Muscle of leg (tissue), 16 donors: ENCODE measurements at places on chromosomes 1 and 21. TPM values are rescaled to one million over a fixed set of nuclear protein-coding genes. Genes with fewer than 3 reads are reported as not detected.

Gene COL9A2
- 4.8 TPM for polyA plus RNA-seq

GRCh38 chr1:244254467-244254866 lies 197.2 kb downstream of the ADSS2 start:
- no peak overlapping the region for H3K27ac ChIP-seq
- no peaks in the 10 kb centered on the region for H3K27me3 ChIP-seq
- no peaks in the 10 kb centered on the region for H3K4me1 ChIP-seq
- DNase-seq, result peak; percentile 50

Gene CYP4A22
- not detected for polyA plus RNA-seq

GRCh38 chr1:230515451-230516145 lies 89.5 kb upstream of the PGBD5 start:
- H3K27ac ChIP-seq, result no peak overlapping the region
- H3K36me3 ChIP-seq, result no peaks in the 10 kb centered on the region
- H3K4me1 ChIP-seq, result peaks cover 15% of the 10 kb centered on the region
- no peak for DNase-seq
- no peaks in the 10 kb centered on the region for H3K27me3 ChIP-seq

- no peak overlapping the region for H3K27ac ChIP-seq
- H3K4me1 ChIP-seq, result no peaks in the 10 kb centered on the region
- DNase-seq, result no peak
- no peaks in the 10 kb centered on the region for H3K36me3 ChIP-seq
Observed at GRCh38 chr1:143672983-143673382, 298.8 kb downstream of the FAM72C start.

DNA sequence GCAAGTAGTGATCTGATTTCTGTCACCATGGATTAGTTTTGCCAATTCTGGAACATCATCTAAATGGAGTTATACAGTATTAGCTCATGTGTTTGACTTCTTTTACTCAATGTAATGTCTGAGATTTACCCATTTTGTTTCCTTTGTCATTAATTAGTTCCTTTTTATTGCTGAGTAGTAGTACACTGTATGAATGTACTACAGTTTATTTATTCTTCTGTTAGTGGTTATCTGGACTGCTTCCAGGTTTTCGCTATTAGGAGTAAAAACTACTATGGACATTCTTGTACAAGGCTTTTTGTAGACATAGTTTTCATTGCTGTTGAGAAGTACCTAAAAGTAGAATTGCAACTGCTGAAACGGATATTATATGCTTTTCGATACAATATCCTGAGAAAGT lies 14.1 kb downstream of the SUCO start:
- no peaks in the 10 kb centered on the region for H3K27me3 ChIP-seq
- peak; percentile 24 for DNase-seq
- H3K4me1 ChIP-seq, result no peaks in the 10 kb centered on the region
- no peak overlapping the region for H3K27ac ChIP-seq
- no peak overlapping the region for H3K4me3 ChIP-seq
- no peaks in the 10 kb centered on the region for H3K36me3 ChIP-seq

GRCh38 chr1:241532864-241533263 lies 686 bp downstream of the KMO start:
- H3K27ac ChIP-seq, result no peak overlapping the region
- no peaks in the 10 kb centered on the region for H3K4me1 ChIP-seq
- no peak overlapping the region for H3K4me3 ChIP-seq
- no peak for DNase-seq

Gene GPR153
- polyA plus RNA-seq, result 21.3 TPM

Gene DMBX1
- polyA plus RNA-seq, result not detected

- DNase-seq, result no peak
- H3K27me3 ChIP-seq, result no peaks in the 10 kb centered on the region
- H3K4me3 ChIP-seq, result no peak overlapping the region
- no peak overlapping the region for H3K27ac ChIP-seq
- H3K4me1 ChIP-seq, result no peaks in the 10 kb centered on the region
Observed at GRCh38 chr1:195946500-195946899, 661.7 kb downstream of the KCNT2 start.

- no peak overlapping the region for H3K27ac ChIP-seq
- H3K4me1 ChIP-seq, result no peaks in the 10 kb centered on the region
- no peaks in the 10 kb centered on the region for H3K27me3 ChIP-seq
- H3K36me3 ChIP-seq, result no peaks in the 10 kb centered on the region
- no peak overlapping the region for H3K4me3 ChIP-seq
- peak; percentile 23 for DNase-seq
Observed at GRCh38 chr21:20802631-20803260, 195.5 kb upstream of the NCAM2 start.

DNA sequence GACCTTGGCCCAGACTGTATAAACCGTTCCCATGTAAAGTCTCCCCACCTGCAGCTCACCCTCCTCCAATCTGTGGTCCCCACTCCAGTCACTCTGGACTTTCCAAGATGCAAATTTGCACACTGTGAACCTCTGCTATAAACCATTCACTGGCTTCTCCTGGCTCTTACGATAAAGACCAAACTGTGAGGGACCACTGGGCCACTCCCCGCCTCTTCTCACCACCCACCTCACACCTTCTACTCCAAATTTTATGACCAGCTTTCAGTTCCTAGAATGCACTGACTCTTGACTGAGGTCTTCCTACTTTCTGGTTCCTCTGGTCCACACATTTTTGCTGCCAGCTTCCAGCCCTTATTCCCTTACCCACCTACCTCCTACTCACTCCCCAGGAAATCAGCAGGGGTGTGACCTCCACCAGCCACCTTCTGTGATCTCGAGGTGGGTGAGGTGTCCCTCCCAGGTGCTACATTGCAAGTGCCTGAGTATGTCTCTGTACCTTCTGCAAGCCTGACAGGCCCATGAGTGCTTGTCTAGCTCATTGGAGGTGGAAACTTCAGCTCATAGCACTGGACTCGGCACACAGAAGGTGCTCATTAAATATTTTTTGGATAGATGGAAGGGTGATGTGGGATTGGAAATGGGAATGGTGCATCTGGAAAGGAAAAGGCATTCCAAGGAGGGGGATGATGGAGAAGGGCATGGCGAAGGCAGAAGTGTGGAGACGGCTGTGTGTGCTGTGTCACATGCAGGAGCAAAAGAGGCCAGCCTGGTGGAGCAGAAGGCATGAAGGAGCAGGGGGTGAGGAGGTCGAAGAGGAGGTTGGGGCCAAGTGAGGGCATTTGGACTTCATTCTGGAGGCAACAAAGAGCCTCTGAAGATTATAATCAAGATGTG lies 15.6 kb upstream of the CSF1 start:
- no peaks in the 10 kb centered on the region for H3K36me3 ChIP-seq
- peaks cover 19% of the 10 kb centered on the region for H3K27me3 ChIP-seq
- H3K4me1 ChIP-seq, result peaks cover 43% of the 10 kb centered on the region
- no peak overlapping the region for H3K4me3 ChIP-seq
- no peak for DNase-seq
- H3K27ac ChIP-seq, result no peak overlapping the region

DNA sequence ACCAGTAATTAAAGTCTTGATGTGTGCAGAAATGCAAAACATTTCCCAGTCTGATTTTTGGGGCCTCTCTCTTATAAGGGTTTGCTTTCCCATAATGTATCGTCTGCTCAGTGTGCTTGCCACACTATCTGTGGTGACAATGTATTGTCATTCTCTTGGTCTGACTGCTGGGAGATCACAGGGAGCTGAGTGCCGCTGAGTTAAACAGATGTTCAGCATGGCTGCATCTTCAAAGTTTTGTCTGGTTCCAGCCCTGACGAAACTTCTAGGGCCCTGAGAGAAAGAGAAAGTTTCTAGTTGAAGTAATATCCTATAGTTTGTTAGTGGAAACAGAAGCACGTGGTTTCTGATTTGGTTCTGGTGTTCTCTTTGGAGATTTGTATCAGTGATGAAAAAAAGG lies 42.6 kb downstream of the DNM3 start:
- no peaks in the 10 kb centered on the region for H3K36me3 ChIP-seq
- H3K27me3 ChIP-seq, result no peaks in the 10 kb centered on the region
- DNase-seq, result no peak
- H3K4me1 ChIP-seq, result no peaks in the 10 kb centered on the region

- H3K27me3 ChIP-seq, result peaks cover 3% of the 10 kb centered on the region
- H3K4me3 ChIP-seq, result no peak overlapping the region
- H3K27ac ChIP-seq, result no peak overlapping the region
- no peaks in the 10 kb centered on the region for H3K36me3 ChIP-seq
Observed at GRCh38 chr1:11573116-11573692, 81.0 kb downstream of the FBXO2 start.

Gene NPR1
- 14.6 TPM for polyA plus RNA-seq

Gene OR2G6
- polyA plus RNA-seq, result not detected

Gene SHISA4
- 88.4 TPM for polyA plus RNA-seq

DNA sequence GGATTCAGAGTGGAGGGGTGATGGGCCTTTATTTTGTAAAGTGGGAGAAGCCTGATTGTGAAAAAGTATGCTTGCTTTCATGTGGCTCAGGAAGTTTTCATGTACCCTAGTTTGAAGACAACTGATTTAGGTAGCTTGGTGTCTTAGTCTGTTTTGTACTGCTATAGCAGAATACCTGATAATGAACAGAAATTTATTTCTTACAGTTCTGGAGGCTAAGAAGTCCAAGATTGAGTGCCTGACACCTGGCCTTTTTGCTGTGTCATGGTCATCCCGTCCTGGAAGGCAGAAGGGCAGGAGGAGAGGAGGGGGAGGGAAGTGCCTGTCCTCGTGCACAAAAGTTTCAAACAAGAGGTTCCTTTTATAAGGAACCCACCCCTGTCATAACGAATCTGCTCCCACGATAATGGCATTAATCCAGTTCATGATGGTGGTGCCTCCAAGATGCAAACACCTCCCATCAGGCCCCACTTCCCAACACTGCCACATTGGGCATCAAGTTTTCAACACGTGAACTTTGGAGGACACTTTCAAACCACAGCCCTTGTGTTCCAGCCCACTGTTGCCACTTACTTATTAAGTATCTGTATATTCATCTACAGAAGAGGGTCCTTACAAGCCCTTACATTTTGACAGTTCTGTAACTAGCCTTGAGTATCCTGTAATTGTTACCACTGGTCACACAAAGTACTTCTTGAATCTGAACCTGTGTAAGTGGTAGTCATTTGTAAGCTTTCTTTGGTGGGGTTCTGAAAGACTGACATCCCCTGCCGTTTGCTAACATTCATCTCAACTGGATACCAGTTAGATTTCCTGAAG lies 9.5 kb downstream of the UCK2 start:
- no peak for DNase-seq
- H3K4me1 ChIP-seq, result peaks cover 3% of the 10 kb centered on the region
- no peaks in the 10 kb centered on the region for H3K27me3 ChIP-seq
- H3K27ac ChIP-seq, result no peak overlapping the region
- no peaks in the 10 kb centered on the region for H3K36me3 ChIP-seq

Gene CYP4X1
- polyA plus RNA-seq, result 2.3 TPM

Gene TNFSF4
- 2.3 TPM for polyA plus RNA-seq

GRCh38 chr1:3380469-3380868 lies 74.0 kb upstream of the ARHGEF16 start:
- H3K4me1 ChIP-seq, result no peaks in the 10 kb centered on the region
- H3K36me3 ChIP-seq, result no peaks in the 10 kb centered on the region
- H3K4me3 ChIP-seq, result no peak overlapping the region
- peaks cover 15% of the 10 kb centered on the region for H3K27me3 ChIP-seq
- DNase-seq, result no peak

Gene TMPRSS15
- 0.90 TPM for polyA plus RNA-seq

DNA sequence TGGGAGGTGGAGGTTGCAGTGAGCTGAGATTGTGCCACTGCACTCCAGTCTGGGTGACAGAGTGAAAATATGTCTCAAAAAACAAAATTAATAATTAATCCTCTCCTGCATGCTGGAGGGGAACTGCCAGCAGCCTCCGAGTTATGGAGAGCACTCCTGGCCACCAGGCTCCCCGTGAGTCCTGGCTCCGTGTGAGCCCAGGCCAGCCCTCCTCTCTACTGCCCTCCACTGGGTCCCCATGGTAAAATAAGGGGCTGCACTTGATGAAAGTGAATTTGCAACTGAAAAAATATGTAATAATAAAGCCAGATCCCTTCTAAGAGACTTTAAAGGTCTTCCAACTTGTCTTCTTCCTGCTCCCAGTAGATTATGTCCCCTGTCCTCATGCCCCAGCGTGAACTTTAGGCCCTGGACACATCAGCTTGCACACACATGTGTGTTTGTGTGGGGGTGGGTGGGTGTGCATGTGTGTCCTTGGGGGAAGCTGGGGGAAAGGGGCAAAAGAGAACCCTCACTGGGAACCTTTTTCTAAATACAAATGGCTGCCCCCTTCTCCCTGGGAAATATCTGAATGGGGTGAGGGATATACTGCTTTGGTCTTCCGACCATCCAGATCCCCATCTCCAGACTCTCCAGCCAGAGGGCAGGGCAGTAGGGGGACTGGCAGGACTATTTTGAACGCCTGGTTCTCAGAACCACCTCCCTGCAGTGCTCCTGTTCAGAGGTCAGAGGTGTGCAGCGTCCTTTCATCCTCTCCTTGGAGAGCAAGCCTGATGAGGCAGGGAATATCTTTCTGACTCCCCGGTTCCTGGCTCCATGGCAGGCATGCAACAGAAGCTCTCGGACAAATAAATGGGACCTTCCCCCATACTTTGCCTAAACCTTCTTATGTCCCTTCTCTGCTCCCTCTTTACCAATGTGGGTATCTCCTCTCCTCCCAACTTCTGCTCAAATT lies 26.2 kb downstream of the NEK2 start:
- no peak for DNase-seq
- H3K4me1 ChIP-seq, result no peaks in the 10 kb centered on the region
- H3K27me3 ChIP-seq, result no peaks in the 10 kb centered on the region
- H3K27ac ChIP-seq, result no peak overlapping the region
- H3K36me3 ChIP-seq, result no peaks in the 10 kb centered on the region
- no peak overlapping the region for H3K4me3 ChIP-seq

GRCh38 chr1:29475326-29475725 lies 239.0 kb downstream of the PTPRU start:
- no peak for DNase-seq
- no peak overlapping the region for H3K4me3 ChIP-seq
- peaks cover 37% of the 10 kb centered on the region for H3K27me3 ChIP-seq
- no peaks in the 10 kb centered on the region for H3K36me3 ChIP-seq
- H3K4me1 ChIP-seq, result no peaks in the 10 kb centered on the region
- H3K27ac ChIP-seq, result no peak overlapping the region

DNA sequence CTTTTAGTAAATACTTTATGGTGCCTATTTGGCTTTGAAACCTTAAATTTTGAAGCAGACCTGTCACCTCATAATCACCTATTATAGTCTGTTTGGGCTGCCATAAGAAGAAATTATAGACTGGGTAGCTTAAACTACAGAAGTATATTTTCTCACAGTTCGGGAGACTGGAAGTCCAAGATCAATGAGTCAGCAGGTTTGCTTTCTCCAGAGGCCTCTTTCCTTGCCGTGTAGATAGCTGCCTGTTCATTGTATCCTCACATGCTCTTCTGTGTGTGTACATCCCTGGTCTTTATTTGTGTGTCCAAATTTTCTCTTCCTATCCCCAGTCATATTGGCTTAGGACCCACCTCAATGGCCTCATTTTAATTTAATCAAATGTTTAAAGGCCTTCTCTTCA lies 518.2 kb downstream of the ADGRL2 start:
- H3K36me3 ChIP-seq, result no peaks in the 10 kb centered on the region
- no peak overlapping the region for H3K4me3 ChIP-seq
- no peak overlapping the region for H3K27ac ChIP-seq
- H3K4me1 ChIP-seq, result no peaks in the 10 kb centered on the region
- H3K27me3 ChIP-seq, result no peaks in the 10 kb centered on the region
- no peak for DNase-seq
